HS-27A (cell line): ENCODE measurements at places on chromosomes 12 and 14.

GRCh38 chr12:13534645-13535398, 338.3 kb downstream of the EMP1 start:
- DNase-seq = peak; percentile 14

- no peak for DNase-seq
These were observed 23.0 kb downstream of the FAM222A start for GRCh38 chr12:109736552-109737108.

DNA sequence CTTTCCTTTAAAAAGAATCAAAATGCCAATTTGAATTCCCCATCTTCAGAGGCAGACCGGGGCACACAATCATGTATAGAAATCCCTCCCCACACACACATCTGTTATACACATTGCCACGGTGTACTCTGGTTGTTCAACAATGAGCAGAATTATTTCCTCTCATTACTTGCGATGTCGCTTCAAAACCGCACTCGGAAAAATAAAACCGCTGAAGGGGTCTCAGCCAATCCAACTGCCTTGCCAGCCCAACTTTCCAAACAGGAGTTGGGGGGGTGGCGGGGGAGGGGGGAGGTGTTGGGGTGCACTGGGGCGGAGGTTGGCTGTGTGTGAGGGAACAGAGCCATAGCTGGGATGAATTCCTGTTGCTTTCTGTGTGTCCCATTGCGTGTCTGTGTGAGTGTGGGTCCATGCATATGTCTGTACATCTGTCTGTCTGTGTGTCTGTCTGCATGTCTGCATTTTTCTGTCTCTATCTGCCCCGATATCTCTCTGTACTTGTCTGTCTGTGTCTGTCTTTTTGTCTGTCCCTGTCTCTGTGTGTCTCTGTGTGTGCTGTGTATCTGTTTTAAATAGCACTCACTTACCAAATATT, 163.6 kb upstream of the TBX3 start:
- no peak for DNase-seq

GRCh38 chr12:67792185-67792584, 143.6 kb downstream of the DYRK2 start:
- no peak for DNase-seq

- DNase-seq = no peak
These were observed 622 bp upstream of the WASHC3 start for GRCh38 chr12:102062419-102062806.

- DNase-seq = no peak
These were observed 21.2 kb upstream of the ELK3 start for GRCh38 chr12:96172981-96173380.

DNA sequence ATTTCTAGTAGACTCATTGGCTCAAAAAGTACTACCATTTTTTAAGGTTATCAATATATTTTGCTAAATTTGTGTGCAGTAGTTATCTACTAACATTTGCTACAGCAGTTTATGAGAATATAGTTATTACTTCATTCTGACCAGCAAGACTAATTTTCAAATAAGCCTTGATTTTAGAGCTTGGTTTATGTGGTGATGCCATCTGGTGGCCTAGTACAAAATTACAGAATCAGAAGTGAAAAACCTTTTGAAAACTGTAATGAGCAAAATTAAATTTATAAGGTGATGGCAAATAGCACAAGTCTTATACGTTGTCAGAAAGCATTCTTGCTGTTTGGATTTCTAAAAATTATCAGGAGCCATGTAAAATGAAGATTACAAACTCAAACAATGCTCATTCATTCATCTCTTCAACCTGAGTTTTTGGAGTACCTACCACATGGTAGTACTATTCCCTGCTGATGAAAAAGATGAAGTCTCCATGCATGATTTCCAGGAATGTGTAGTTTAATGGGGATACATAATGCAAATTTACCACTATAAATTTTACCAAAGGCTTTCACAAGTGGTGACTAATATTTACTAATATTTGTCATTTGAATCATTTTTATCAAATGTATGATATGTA, 51.0 kb downstream of the MAGOHB start:
- DNase-seq = peak; percentile 23

GRCh38 chr14:91173221-91173670, 59.4 kb downstream of the DGLUCY start:
- DNase-seq = no peak
